IgD-negative memory B cell (primary cell): ENCODE measurements at places on chromosomes 16 and 17. TPM values are rescaled to one million over a fixed set of nuclear protein-coding genes. Genes with fewer than 3 reads are reported as not detected.

The CRYM gene
- polyA plus RNA-seq = not detected

The CDRT15L2 gene
- polyA plus RNA-seq = not detected

The C16orf86 gene
- polyA plus RNA-seq = 8.2 TPM

The CSH2 gene
- polyA plus RNA-seq = not detected

The CEP131 gene
- polyA plus RNA-seq = 10.8 TPM
